ENCODE measurements at places on chromosomes 13 and 19.

- DNase-seq = no peak
Observed at GRCh38 chr19:33910922-33911321, 114.3 kb downstream of the KCTD15 start.

GRCh38 chr13:51764184-51765141, 39.5 kb downstream of the DHRS12 start:
- no peak for DNase-seq

GRCh38 chr13:26980099-26981031, 191.2 kb downstream of the USP12 start:
- no peak for DNase-seq

DNA sequence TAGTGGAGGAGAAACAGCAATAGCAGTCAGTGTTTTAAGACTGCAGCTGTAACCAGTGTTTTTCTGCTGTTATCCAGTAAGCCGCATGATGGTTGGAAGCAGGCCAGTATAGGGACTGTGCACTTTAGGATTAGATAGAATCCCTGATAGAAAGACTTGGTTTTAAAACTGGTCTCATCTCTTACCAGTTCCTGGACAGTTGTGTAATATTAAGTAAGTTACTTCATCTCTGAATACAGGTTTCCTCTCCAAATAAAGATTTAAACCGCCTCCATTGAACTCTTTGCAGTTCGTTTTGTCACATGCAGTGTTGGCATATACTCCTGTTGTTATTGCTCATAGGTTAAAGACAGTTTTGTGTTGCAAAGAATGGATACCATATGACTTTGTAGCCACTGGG, 25.6 kb downstream of the URI1 start:
- DNase-seq = no peak

DNA sequence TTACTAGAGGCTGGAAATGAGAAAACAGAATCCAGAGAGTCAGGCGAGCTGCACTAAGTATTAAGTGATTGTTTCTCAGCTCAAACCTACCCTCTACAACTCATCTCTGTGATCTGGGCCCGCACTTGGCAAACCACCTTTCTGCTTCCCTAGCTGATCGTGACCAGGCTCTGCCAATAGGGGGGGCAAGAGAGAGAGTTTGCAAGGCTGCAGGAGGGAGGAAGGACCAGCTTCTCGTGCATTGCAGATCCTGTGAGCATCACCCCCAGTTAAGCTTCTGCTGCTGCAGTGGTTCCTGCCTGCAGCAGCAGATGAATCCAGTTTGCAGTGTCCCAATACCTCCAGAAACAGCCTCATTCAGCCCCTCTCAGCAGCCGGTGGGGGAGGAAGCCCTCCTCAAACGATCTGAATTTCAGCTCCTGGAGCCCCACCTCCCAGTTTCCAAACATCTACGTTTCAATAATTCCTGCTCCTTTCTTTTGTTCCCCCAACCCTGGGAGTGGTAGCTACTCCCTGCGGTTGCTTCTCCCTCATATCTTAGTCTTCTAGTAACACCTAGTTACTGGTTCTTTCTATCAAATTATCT, 20.0 kb downstream of the XRCC1 start:
- peak; percentile 97 for DNase-seq

GRCh38 chr13:114226088-114226487, 8.6 kb upstream of the CDC16 start:
- no peak for DNase-seq

GRCh38 chr13:81442904-81443303, 1102.0 kb upstream of the SPRY2 start:
- no peak for DNase-seq

GRCh38 chr13:113649212-113649611, 8.8 kb downstream of the ATP4B start:
- DNase-seq = peak; percentile 49

GRCh38 chr13:26021956-26022355, 29.9 kb downstream of the SHISA2 start:
- DNase-seq = no peak

DNA sequence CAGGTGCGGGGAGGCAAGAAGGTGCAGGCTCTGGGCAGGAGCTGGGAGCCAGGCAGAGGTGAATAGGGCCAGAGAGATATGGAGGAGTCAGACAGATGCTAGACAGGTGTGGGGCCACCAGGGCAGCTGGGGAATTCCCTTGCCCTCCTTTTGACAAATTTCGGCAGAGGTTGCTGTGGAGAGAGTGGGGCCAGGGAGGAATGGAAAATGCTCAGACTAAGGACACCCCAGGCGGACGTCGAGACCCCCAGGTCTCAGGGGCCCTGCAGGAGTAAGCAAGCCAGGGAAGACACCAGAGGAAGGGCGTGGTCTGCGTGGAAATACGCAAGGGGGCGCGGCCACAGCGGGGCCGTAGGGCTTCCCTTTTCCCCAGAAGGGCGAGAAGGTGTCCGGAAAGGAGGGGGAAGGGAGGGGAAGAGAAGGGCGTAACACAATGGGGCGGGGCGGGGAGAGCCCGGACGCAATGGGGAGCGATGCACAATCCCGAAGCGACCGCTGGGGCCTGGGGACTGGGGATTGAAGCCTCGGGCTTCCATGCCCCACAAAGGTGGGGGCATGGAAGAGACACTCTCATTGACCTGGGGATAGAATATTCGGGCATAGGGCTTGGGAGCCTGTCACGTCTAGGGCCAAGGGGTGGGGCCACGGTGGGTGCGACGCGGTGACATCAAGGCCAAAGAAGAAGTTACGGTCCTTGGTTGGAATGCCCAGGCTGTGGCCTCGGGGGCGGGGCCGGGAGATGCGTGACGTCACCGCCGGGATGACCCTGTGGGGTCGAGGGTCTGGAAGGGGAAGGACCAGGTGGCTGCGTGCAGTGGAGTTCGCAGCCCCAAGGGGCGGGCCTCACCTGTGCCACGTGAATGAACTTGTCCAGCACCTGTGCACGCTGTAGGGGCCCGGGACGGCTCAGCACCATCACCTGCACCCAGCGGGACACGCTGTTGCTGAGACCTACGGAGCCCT, 8.2 kb downstream of the RASGRP4 start:
- peak; percentile 93 for DNase-seq

DNA sequence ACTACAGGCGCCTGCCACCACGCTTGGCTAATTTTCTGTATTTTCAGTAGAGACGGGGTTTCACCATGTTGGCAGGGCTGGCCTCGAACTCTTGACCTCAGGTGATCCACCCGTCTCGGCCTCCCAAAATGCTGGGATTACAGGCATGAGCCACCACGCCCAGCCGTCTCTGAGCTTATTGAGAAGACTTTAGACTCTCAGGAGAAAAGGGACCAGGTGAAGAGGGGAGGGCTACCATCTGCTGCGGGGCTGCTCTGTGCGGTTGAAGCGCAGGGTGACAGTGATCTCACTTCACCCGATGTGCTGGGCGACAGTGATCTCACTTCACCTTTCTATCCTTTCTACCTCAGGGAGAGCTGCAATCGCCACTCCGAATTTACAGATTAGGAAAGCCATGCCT, 25.3 kb downstream of the PDCD5 start:
- DNase-seq = no peak

DNA sequence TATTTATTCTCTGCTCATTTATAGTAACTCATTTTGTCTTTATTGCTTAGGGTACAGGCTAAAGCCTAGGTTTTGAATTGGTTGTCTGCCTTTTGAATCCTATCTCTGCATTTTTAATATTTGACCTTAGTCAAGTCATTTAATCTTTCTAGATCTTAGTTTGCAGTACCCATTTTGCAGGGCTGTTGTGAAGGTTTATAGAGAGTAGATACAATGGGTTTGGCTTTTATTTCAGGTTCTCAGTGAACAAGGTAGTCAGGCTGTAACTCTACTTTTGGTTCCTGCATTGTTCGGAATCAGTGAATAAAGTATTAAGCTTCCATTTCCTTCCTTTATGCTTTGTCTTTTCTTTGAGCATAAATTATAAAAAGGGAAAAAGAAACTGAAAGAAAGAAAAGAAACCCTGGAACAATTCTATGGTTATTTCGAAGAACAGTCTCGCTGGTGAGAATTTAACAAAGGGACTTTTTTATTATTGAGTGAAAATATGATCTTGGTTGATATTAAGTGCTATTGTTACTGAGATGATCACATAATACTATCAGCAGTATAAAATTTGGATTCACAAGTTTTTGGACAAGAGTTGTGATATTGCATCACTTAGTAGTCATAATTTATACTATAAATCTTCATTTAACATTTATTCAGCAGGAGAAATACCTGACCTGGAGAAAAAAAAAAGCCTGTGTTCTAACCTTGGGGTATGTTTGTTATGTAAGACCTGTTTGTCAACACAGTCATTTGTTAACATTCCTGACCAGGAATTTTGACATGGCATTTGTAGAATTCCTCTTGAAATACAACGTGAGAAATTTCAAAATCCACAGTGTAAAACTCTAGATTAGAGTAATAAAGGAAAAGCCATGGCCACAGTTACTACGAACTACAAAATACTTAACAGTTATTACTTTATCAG, 91.3 kb downstream of the ZMYM2 start:
- DNase-seq = no peak

GRCh38 chr13:27008733-27009132, 162.9 kb downstream of the USP12 start:
- DNase-seq = no peak

GRCh38 chr13:27634791-27635190, 13.1 kb downstream of the POLR1D start:
- DNase-seq = no peak

DNA sequence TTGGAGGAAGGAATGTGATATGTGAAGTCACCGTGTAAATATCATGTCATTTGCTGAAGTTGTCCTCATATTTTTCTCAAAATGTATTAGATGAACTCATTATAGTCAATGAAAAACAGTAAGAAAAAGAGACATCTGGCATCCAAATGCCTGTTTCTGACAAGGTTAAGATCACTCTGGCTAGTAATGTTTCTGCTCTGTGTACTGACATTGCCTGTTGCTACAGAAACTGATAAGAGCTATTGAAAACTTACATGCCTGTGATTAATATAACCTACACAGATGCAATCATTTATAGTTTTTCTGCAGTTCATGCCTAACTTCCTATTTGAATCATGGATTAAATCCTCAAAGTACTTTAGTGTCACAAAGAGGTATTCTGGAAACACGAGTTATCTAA, 249.8 kb downstream of the NBEA start:
- DNase-seq = no peak

DNA sequence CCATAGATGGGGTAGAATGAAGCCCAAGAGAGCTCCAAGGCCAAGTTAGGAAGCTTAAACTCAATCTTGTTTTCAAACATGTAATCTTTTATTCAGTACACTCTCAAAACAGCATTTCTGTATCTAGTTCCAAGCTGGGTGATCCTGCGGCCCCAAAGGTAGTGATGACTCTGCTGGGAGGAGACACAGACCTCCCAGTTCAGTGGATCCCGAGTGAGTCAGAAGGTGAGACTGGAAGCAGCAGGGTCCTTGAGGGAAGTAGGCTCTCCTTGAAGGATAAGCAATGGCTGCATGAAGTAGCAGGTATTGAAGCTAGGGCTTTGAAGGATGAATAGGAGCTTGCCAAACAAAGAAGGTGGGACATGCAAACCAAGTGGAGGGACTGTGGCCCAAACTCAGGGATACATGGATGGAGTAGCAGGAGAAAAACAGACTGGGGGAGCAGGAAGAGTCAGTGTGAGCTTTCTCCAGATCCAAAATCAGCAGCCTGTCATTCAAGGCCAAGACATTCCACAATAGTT, 9.6 kb downstream of the TINCR start:
- DNase-seq = no peak

DNA sequence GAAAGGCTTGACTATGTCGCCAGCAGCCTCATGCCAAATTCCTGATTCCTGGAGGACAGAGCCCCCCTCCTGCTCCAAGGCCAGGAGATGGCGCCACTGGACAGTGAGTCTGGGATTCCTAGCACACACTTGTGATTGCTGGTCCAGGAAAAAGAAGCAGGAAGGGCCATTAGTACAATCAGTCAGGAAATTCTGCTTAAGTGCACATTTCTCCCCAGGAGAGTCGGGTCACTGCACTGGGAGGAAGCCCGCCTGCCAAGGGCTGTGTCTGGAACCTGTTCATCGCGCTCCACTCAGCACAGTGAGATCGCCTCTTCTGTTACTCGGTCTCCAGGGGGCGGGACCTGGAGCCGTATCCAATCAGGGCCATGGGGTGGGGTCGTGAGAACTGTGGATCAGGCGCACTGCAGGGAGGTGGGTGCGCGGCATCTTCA, 65.1 kb downstream of the ZNF823 start:
- peak; percentile 93 for DNase-seq

- DNase-seq = no peak
Observed at GRCh38 chr13:46893221-46893740, 3.6 kb downstream of the HTR2A start.

- DNase-seq = peak; percentile 86
Observed at GRCh38 chr13:30052120-30052519, 201.7 kb upstream of the UBL3 start.

DNA sequence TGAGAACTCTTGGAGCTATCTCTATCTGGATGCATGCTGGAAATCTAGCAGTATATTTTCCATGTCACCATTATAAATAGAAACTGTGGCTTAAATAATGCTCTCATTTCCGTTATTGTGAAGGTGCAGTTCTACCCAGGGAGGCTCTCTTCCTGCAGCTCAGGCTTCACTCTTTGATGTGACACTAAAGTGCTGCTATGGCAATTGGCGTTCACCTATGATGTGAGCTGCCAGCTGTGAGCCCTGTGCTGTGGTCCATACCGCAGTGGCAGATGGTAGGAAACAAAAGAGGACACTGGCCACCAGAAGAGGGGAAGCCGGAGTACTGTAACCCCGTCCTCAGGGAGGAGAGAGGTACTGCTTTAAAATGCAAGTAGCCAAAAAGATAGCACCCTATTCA, 40.6 kb upstream of the ZNF681 start:
- DNase-seq = no peak

DNA sequence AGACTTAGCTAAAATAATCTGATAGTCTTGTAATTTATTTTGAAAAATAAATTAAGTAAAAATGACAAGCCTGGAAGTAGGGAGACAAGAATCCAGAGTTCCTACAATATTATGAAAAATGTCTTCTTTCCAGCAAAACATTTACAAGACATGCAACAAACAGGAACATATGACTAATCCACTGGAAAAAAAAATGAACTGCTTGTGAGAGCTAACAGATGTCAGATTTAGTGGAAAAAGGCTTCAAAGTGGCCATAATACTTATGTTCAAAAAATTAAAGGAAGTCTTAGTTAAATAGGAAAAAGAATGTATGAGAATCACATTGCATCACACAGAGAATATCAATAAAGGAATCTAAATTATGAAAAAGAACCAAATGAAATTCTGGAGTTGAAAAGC, 2082.0 kb upstream of the PCDH20 start:
- DNase-seq = no peak

GRCh38 chr13:106602178-106602577, 34.2 kb upstream of the ARGLU1 start:
- DNase-seq = no peak

GRCh38 chr13:30241532-30241931, 65.8 kb downstream of the KATNAL1 start:
- DNase-seq = no peak

Measured in endodermal cell (in vitro differentiated cells).